ENCODE measurements at places on chromosomes 5 and 9.

DNA sequence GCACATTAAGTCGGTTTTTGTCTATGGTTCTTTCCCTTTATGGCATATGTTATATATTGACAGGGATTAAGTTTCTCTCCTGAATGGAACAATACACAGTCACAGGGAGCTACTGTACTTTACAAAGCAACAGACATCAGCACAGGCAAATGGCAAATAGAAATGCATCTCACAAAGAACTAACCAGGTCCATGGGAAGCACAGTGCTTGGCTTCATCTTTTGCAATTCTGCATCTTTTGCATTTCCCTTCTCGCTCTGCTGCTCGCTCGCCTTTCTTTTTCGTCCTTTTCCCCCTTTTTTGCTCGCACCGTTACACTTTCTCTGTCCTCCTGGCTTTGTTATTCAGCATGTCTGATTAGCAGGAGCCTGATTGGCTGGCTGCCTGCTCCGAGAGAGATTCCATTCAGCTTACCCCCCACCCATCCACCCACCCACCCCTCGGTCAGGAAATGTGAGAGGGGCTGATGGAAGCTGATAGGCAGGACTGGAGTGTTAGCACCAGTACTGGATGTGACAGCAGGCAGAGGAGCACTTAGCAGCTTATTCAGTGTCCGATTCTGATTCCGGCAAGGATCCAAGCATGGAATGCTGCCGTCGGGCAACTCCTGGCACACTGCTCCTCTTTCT lies at the start of gene ADAMTSL1:
Gene ADAMTSL1, plus strand, starts transcription at position 502 of the 628 bp plus-strand sequence. Its CDS starts 80 bp downstream, at position 582.
- DNase-seq, result no peak

GRCh38 chr9:23820451-23821374 lies 5.3 kb downstream of the ELAVL2 start:
- no peak for DNase-seq

- no peak for DNase-seq
Observed at GRCh38 chr5:67003685-67003934, 193.0 kb downstream of the CD180 start.

- no peak for DNase-seq
Observed at GRCh38 chr5:140366589-140367255, 6.7 kb downstream of the SLC4A9 start.

- DNase-seq, result no peak
Observed at GRCh38 chr5:178288401-178289368, 56.1 kb upstream of the PHYKPL start.

GRCh38 chr9:131048820-131049219 lies 39.8 kb downstream of the LAMC3 start:
- no peak for DNase-seq

DNA sequence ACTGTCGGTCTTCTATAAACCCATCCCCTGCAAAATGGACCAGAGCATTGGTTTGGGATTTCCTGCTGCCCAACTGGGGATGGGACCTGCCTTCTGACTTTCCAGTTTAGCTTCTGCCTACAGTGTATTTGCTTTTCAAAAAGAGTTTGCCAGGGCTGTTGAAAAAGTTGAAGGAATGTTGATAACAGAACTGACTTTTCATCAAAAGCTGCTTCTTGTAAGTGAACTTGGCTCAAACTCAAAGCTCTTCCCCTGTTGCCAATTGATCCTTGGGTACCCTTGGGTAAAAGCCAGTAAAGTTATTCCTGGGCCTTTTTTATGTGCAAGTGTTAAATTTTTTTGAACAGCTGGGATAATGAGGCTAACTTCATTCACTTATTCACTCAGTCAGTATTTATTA lies 142.9 kb upstream of the SLC30A5 start:
- no peak for DNase-seq

DNA sequence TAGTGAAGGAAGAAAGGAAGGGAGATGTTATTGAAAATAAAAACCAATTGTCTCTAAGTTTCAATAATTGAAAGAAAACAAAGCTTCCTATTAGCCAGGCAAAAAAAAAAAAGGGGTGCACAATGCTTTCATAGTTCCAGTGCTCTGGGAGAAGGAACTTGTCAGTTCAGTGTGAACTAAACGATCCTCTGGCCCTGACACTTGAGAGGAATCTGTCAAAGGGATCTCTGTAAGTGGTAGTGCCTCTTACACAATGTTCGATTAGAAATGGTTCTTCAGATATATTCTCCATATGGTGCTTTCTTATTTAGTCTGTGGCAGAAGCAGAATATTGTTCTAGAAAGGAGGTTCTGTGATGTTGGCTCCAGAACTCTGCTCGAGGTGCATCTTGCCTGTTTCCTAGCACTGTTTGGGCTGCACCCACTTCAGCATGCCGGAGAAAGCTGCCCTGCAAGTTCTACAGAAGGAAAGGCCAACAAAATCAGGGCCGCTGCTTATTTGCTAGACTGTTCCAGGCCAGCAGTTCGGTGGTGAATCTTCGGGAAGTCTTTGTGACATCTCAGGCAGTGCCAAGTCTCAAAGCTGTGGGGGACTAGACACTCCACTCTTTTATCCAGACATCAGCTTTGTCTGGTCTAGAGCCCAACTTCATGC lies 90.9 kb downstream of the PIK3R1 start:
- no peak for DNase-seq

DNA sequence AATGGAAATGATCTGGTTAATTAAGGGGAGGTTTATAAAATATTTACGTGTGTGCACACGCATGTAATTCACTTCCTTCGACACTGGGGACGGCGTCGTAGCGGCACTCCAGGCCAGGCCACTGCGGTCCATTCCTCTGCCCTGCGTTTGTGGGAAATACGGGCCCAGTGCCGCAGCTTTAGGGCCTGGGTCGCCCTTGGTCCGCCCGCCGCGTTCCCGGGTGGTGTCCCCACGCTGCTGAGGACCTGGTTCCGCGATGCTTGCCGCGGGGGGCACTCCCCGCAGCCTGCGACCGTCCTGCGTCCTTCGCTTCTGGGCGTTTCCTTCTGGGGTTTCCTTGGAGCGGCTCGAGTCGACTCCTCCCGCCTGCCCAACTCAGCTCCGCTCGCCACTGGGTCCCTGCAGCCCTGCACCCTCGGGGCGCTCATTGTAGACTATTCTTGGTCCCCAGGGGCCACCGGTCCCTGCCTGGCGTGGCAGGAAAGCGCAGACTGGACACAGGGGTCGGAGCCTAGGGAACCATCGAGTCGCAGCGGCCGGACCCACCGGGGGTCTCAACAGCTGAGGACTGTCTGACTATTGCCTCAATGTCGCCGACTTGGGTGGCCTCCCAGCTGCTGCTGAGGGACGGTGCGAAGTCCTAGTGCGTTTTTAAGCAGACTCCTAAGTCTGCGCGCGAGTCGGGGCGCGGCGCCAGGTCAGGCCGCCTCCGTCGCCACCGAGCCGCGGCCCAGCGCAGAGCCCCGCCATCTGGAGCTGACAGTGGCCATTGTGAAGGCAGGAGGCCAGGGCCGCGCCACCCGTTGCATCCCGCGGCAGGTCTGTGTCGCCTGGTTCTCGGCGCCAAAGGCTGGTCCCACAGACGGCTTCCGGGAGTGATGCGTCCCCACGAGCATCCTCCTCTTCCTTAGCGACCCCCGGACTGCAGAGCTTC lies 4.4 kb upstream of the IRX1 start:
- DNase-seq, result no peak

GRCh38 chr5:105840800-105841199 lies 1829.9 kb downstream of the EFNA5 start:
- DNase-seq, result no peak

- no peak for DNase-seq
Observed at GRCh38 chr9:110537841-110538646, 41.5 kb downstream of the SVEP1 start.

- no peak for DNase-seq
Observed at GRCh38 chr9:35563791-35564197, 41.3 kb upstream of the TESK1 start.

GRCh38 chr5:17223367-17224185 lies 6.1 kb downstream of the BASP1 start:
- DNase-seq, result no peak

GRCh38 chr5:107011605-107012004 lies 659.1 kb downstream of the EFNA5 start:
- DNase-seq, result no peak

DNA sequence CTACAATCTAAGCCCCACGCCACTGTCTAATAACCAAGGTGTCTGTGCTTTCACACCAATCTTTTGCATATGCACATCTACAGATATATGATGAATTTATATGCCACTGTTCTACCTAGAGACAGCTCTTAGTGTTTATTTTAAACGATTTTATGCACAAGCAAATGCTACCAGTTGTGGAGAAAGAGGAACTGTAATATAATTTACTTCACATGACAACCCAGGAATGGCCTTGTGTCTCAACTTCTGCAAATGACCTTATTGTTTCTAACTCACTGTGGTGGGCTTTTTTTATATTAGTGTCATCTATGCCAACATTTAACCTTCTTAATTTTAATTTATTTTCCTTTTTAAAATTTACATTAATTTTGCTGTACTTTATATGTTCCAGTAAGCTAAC lies 531.1 kb upstream of the TLE4 start:
- DNase-seq, result no peak

DNA sequence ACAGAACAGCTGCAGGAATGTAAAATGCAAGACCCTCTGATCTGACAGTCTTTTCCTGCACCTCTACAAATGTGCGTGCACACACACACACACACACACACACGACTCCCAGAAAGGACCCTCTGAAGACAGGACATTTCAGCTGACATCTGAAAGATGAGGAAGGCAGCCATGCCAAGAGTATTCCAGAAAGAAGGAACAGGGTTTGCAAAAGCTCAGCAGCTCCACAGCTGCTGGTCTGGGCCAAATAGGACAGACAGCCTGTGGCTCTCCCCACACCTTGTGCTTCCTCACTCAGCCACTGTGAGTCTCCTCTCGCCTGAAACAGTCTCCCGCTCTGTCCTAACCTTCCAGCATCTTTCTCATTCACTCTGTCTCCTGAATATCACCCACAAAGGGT lies 189.0 kb downstream of the PALM2AKAP2 start:
- no peak for DNase-seq

DNA sequence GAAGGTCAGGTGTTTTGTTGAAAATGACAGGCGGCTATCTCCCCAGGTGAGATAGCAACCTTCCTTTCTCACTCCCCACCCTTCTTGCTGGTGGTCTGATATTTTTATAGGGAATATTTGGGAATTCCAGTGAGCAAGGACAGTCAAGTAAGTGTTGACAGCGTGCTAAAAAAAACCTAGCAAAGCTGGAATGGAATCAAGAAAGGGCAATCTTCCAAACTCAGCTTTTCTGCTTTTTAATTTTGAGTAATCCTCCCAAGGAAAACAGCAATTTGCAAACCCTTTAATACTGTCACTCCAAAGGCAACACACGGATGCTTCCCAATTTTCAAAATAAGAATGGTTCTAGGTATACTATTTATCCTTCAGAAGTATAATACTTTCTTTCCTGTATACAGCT lies 143.7 kb upstream of the PCA3 start:
- DNase-seq, result no peak

DNA sequence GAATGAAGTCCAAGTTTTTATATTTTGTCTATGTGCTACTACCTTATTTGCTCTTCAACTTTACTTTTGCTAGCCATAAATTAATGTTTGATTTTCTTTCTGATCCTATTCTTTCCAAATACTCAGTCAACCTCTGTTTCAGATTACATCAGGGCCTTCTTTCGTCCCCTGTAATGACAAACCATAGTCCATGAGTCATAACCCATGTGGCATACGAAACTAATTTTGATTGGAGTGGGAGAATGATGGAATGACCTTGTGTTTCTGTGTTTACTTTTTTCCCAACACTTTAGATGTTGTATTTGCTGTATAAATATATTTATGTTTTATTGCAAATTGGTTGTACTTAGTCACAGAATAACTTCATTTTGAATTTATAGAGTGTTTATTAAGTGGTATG lies 1043.1 kb downstream of the DTWD2 start:
- no peak for DNase-seq

- DNase-seq, result no peak
Observed at GRCh38 chr5:82694711-82695285, 382.4 kb downstream of the TMEM167A start.

DNA sequence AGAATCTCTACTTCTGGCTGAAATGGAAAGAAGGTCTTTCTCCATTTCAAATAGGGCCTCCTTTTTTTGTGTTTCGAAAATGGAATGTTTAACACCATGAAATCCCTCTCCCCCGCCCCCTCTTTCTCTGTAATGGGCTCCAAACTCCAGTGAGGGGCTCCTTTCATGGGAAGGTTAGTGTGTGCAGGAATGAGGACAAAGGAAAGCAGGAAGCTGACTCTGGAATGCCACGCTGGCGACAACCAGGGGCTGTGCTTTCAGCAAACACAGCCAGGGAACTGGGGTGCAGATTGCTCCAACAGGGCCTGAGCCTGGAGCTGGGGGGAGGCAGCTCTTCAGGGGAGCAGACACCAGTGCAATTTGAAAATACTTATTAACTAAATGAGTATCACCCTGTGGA lies 82.8 kb downstream of the CRB2 start:
- no peak for DNase-seq

GRCh38 chr9:71769175-71770161 lies 1.2 kb upstream of the CEMIP2 start:
- peak; percentile 67 for DNase-seq

DNA sequence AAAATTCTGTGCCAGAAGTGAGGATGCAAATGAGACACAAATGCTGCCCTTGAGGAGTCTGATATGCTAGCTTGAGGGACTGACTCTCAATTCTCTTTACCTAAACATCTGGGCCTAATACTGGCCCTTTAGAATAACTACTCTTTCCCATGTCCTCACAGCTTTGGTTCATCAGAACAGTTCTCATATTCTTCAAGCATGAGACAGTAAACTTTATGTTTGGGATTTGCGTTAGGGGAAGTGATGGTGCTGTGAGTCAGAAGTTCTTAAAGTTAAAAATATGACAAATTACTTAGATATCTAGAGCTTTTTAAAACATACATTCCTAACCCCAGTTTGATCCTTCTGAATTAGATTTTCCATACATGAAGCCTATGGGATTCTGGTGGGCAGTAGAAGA lies 665.0 kb upstream of the RGMB start:
- DNase-seq, result no peak

- no peak for DNase-seq
Observed at GRCh38 chr5:98602534-98603112, 170.8 kb upstream of the RGMB start.

- DNase-seq, result no peak
Observed at GRCh38 chr9:37776328-37776727, 8.5 kb downstream of the EXOSC3 start.

DNA sequence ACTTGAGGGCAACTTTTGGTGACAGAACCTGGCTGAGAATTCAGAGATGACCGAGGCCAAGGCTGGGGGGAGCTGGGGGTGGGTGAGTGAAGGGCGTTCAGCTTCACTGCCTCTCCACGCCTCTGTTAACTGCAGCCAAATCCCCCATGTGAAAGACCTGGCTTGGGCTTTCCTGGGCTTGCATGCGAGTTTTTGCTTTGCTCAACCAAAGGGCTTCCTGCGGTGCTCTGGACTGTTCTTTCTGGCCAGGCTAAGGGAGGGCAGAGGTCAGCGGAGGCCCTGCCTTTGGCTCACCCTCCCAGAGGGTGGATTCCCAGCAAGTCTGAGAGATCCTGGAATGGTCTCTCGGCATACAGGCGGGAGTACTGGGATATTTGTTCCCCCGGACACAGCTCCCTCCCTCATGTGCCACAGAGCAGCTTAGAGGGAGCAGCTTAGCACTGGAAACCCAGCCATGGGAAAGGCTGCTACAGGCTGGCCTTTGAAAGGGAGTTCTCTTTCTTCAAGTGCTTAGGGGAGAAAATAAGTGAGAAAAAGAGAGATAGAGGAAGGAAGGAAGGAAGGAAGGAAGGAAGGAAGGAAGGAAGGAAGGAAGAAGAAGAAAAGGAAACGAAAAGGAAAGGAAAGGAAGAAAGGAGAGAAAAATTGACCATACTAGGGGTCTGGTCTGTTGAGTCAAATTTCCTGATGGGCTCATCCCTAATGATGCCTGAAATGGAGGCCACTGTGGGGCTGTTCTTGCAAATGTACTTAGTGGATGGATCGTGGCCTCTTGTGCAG lies 158.8 kb downstream of the FGF18 start:
- DNase-seq, result no peak
